ENCODE measurements at places on chromosomes 13 and 19.

- DNase-seq: no peak
Measured at GRCh38 chr13:51771418-51772104, 32.4 kb downstream of the DHRS12 start.

GRCh38 chr19:17681505-17682125 is 6.5 kb downstream of the UNC13A start:
- no peak for DNase-seq

GRCh38 chr13:50171590-50172282 is 156.5 kb downstream of the KCNRG start:
- no peak for DNase-seq

- DNase-seq: no peak
Measured at GRCh38 chr13:88461272-88462009, 790.3 kb downstream of the SLITRK5 start.

DNA sequence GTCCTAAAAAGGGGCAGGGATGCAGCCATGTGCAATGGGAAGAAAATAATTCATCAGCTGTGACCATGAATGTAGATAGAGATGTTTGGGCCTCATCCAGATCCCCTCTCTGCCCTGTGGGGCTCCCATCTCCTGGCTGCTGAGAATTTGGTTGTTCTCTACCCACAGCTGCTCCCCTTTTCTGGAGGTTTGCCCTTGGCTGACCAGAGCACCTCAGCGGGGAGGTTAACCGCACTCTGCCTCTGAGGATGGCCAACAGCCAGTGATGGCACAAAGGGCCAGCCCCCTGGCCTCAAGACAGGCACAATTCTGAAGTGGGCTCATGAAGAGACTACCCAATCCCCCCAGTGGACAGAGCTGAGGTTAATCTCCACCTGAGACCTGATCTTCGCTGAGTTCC is 61.5 kb upstream of the SERP2 start:
- DNase-seq: no peak
